ENCODE measurements at places on chromosomes 6 and 20.

DNA sequence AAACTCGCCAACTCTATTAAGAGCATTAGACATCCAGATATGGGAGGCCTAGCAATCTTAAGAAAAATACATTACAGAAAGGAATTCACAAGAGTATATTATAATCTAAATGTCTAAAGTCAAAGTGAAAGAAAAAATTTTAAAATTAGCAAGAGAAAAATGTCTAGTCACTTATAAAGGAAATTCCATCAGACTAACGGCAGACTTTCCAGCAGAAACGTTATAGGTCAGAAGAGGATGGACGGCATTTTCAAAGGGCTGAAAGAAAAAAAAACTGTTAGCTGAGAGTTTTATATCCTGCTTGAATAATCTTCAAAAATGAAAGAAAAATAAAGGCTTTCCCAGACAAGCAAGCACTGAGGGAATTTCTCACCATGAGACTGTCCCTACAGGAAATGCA, 269.0 kb downstream of the HDGFL1 start:
- no peak for DNase-seq

GRCh38 chr20:47687095-47687987, 97.9 kb downstream of the SULF2 start:
- DNase-seq: peak; percentile 51

- DNase-seq: no peak
Measured at GRCh38 chr6:43910638-43911353, 140.8 kb downstream of the VEGFA start.

GRCh38 chr6:152625213-152625612, 11.9 kb downstream of the SYNE1 start:
- DNase-seq: no peak

- DNase-seq: no peak
Measured at GRCh38 chr6:89682991-89683390, 44.4 kb upstream of the LYRM2 start.

- no peak for DNase-seq
Measured at GRCh38 chr6:74356391-74356790, 660.4 kb downstream of the CD109 start.

- DNase-seq: no peak
Measured at GRCh38 chr20:10427060-10427692, 6.8 kb downstream of the MKKS start.

- no peak for DNase-seq
Measured at GRCh38 chr20:50192364-50193198, 2.0 kb downstream of the CEBPB start.

DNA sequence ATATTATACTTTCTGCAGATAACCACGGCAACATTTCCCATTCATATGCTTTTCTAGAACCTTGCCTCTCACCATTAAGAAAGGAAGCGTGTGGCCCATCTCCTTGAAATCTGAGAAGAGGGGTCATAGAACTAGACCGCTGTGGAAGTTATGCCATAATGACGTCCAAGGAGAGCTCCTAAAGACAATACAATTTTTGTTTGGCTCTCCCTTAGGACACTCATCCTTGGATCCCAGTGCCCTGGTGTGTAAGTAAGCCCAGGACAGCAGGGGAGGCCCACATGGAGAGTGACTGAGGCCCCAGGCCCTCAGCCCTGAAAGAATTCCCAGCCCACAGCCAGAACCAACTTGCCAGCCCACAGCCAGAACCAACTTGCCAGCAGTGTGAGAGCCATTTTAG, 379.6 kb downstream of the FOXA2 start:
- no peak for DNase-seq

GRCh38 chr20:45378191-45378590, at the start of gene TP53TG5:
TSS of gene TP53TG5 (minus strand) at chr20:45378325. CDS start at chr20:45378236, 89 bp downstream.
- DNase-seq: no peak

GRCh38 chr20:51182571-51182970, 159.7 kb upstream of the KCNG1 start:
- DNase-seq: no peak

DNA sequence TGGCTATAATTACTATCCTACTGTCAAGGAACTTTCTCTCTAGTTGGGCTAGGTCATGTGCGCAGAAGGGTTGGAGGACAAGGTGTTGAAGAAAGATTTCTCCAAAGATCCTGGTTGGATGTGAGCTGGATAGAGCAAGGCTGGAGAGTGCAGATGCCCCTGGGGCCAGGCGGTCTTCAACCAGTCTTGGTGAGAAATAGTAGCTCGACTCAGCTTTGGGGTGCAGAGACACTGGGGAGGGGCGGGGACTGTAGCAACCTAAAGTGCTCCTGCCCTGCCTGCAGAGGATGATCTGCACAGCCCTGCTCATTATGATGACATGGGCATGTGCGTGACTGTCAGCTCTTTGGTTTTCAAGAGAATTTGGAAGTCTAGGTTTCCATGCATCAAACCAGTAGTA, 35.9 kb downstream of the PHACTR3 start:
- no peak for DNase-seq

DNA sequence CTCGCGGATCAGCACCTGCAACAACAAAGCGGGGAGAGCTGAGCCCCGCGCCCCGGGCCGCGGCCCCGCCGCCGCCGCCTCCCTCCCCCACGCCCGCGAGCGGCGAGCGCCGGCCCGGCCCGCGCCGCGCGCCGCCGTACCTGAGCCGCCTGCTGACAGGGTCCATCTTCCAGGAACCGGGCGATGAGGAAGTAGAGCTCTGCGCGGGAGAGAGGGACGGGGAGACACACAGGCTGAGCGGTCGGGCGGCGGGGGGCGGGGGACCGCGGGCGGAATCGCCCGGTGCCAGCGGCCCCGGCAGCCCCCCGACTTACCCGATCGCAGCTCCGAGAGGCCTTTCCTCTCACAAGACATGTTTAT, 359 bp downstream of the PHIP start:
- DNase-seq: peak; percentile 73

DNA sequence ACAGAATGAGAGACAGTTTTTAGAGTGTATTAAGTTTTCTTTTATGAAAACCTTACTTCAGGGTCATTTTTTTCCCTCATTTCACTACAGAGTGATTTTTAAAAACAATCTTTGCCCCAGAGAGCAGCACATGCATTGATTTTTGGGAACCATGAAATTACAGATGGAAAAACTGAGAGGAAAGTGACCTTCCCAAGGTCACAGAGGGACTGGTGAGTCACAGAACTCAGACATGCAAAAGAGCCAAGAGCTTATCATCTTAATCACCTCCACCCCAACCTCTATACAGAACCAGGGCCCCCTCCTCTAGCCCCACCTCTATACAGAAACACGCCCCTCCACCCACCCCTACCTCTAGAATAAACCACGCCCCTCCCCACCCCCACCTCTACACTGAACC, 10.7 kb downstream of the PXMP4 start:
- no peak for DNase-seq

DNA sequence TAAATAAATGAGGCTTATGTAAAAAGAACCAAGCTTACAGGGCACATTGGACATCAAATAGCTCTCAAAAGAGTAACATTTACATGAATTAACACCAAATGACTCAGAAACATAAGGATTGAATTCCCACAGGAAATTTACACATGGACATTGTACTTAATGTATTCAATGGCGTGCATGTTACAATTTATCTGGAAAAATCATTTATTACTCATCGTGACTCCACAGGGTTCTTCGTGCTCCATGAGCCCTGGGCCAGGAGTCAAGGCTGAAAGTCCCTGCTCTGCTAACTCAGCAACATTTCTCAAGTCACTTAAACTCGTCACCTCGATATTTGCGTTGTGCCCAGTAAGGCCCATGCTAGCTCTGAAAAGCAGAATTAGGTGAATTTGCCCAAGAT, 158.5 kb downstream of the PHACTR1 start:
- DNase-seq: no peak

- DNase-seq: no peak
Measured at GRCh38 chr20:51486197-51487005, 56.1 kb downstream of the NFATC2 start.

GRCh38 chr6:17413313-17413750, 19.9 kb downstream of the CAP2 start:
- DNase-seq: no peak

- DNase-seq: no peak
Measured at GRCh38 chr20:32112841-32113240, 3.3 kb downstream of the TM9SF4 start.

DNA sequence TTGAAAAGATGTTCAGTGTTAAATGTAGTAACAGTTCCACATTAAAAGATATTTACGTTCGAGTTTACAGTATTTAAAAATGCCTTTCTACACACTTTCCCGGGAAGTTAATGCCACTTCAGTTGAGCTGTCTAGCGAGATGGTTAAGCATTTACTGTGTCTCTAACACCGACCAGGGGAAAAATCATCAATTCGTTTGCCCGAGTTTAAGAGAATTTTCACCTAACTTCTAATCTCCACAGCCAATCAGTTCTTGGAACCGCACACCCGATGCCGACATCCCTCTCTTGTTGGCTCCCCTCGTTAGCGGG, 58.2 kb downstream of the FAM217A start:
- DNase-seq: no peak

DNA sequence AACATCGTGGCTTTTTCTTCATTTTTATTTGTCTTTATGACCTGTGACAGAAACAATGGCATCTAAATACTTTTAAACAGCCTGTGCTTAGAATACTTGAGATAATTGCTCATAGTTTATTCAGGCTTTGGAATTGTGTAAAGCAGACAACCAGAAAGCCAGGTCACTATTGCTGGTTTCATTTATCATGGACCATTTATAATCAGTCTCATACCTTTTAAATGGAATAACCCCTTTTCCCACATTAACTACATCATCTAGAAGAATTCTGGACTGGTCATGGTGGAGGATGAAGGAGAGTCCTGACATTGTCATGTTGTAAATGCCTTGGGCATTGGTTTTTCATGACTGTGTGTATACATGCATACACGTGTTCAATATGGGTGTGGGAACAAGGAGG, 661.5 kb downstream of the EPM2A start:
- DNase-seq: no peak

DNA sequence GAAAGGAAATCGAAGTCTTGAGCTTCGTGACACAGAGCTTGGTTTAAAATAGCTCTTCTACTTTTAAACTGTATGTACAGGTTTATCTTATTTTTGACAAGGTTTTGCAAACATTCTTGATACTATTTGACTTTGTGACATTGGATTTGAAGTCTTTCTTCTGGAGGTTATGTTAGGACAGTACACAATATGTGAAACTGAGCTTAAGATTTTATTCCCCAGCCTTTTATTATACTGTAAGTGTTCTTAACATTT, 95.2 kb upstream of the BTBD3 start:
- DNase-seq: no peak

All from chondrocyte (in vitro differentiated cells).